ENCODE measurements at places on chromosomes 12 and 14.

DNA sequence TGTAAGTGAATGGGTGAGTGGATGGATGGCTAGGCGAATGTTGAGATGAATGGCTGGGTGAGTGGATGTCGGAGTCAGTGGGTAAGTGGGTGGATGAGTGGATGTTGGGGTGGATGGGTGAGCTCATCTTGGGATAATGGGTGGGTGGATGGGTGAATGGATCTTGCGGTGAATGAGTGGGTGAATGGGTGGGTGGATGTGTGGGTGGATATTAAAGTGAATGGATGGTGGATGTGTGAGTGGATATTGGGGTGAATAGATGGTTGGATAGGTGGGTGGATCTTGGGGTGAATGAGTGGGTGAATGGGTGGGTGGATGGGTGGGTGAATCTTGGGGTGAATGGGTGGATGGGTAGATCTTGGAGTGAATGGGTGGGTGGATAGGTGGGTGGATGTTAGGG lies 51.9 kb downstream of the CMKLR1 start:
- no peak for DNase-seq

DNA sequence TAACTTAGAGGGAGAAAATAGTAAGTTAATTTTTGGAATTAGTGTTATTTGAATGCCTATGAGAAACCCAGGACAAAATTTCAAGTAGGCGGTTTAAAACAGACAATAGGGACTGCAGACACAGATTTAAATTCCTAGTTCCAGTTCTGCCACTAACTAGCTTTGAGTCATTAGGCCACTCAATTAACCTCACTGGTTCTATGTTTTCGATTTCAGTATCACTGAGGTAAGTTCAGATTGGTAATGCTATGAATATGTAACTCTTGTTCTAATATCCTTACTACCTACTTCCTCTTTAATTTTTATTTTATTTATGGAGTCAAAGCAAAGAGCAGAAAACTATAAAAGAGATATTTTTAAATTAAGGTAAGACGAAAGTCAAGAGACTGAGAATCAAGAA lies 52.6 kb downstream of the GALC start:
- no peak for DNase-seq

DNA sequence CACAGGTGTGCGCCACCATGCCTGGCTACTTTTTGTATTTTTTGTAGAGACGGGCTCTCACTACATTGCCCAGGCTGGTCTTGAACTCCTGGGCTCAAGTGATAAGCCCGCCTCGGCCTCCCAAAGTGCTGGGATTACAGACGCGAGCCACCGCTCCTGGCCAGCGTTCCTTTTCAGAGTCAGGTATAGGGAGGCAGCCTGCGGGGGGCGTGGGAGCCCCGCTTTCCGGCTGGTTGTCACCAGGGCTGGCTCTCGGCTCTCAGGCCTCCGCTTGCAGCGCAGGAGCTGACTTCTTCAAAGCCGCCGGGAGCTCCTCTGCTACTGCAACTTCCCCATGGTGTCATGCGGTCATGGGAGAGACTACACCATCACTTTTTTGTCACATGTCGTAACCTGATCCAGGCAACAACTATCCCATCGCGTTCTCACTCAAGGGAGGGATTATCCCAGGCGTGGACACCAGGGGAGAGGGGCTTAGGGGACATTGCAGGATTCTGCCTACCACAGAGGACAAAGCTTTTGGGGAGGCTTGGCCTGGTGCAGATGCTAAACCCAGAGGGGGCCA lies 129.4 kb downstream of the SCARB1 start:
- no peak for DNase-seq

- no peak for DNase-seq
These were observed 38.2 kb upstream of the SYCP3 start for GRCh38 chr12:101777485-101777884.

DNA sequence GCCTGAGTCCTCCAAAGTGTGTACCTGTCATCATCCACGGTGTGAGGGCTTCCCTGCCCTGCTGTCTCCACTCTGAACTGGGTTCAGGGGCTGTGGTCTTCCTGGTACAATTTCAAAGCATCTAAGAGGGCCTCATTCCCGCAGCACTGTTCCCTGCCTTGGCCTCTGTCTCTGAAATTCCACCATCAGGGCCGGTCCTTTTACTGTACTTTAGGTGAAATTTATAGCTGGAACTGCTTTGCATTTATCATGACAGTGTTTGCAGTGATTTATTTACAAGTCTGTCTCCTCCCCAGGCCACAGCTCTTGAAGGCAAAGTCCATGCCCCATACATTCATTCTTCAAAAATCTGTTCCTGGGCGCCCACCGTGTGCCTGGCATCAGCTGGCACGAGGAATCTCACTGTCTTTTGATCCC lies 36.9 kb upstream of the NCOR2 start:
- no peak for DNase-seq

DNA sequence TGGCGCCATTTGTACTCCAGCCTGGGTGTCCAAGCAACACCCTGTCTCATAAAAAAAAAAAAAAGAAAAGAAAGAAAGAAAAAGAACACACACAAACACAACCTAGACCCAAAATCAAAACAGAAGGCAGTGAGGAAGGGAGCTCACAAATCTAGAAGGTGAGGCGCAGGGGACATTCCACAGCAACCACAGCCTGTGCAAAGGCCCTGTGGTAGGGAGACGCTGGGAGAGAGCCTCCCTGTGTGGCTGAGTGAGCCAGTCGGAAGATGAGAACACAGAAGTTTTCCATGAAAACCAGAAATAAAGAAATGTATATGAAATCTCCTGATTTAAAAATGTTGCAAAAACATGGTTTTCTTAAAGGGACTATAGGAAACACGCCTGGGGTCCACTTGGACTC lies 44.6 kb downstream of the SCARB1 start:
- no peak for DNase-seq

DNA sequence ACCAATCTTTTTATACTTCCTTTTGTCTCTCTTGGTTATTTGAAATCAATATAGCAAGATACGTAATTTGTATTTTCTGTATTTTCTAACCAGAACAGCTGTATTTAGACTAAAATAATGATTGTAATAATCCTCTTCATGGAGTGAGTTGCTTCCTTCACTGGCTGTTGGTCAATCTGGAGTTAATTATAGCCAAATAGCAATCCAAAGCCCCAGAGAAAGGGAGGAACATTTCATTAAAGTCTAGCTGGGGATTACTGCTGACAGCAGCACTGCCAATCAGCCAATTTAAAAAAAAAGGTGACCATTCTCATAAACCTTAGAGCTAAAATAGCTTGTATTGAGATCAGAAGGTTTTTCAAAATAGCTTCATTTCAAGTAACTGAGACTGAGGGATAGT lies 118.0 kb downstream of the TRHDE start:
- DNase-seq: no peak
